Hematopoietic multipotent progenitor cell treated with erythropoietin and hydrocortisone succinate and interleukin-3 and kit ligand, for 15 days (in vitro differentiated cells): ENCODE measurements at places on chromosomes 3 and 15.

GRCh38 chr3:179463319-179463718, 12.0 kb upstream of the GNB4 start:
- no peak for DNase-seq

DNA sequence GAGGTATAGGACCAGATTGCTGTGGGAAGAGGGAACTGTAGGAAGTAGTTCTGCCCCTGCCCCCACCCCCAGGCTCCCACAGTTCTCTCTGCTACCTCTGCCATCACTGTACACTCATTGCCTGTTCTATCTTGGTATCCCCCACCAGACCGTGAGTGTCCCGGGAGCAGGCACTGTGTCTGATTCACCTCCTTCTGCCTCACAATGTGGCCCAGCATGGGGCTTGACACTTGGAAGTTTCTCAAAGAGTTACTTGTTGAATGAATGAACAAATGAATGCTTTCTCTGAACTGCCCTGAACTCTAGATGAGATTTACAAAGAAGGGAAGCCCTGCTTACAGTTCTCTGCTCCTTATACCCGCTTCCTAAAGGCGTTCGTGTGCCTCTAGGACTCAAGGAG, 27.1 kb upstream of the PIK3CB start:
- DNase-seq = no peak

DNA sequence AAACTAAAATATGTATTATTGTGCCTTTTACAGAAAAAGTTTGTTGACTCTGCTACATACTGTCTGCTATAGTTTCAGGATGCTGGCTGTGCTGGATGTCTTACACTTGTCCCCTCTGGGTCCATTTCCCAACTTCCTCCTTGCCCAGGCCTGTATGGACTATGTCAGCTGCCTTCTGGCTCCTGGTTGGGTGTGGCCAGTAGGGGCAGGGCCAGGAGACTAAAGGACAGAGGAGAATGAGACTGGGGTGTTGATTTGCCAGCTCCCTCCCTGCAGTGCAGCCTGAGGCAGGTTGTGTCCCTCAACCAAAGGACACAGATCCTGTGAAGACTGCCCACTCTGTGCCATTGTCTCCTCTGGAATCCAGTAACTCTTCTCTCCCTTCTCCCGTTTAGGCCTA, 90.6 kb upstream of the UBE2E2 start:
- DNase-seq = no peak

DNA sequence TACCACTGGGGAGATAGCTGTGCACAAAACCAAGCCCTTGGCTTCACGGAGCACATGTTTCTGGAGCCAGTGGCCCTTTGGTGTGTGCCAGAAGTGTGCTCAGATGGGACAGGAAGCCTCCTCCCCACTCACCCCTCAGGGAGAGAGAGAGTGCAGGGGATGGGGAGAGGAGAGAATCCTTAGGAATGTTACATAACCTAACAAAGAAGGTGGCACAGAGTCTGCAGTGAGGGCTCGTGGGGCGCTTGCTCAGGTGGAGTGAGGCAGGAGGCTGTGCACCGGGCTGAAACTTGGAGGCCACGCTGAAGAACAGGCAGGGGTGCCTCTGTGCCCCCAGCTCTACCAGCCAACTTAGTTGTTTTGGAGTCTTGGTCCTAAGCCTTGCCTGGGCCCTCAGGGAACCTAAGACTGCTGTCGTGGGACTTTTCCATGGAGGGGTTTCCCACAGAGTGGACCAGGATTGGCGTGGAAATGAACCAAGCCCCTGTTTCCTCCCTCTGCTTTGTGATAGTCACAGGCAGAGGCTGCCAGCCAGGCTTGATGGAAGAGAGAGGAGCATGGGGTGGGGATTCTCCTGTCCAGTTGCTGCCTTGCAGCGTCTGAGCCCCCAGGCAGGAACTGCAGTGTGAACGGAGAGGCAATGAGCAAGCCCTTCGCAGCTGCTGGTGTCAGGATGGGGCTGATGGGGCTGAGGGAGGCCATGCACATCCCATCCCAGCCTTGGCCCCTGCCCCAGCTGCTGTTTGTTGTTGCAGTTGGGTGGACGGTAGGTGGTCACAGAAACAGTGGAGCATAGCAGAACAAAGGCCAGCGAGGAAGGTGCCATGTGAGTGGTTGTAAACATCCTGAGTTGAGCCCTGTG, 32.7 kb downstream of the PDIA5 start:
- no peak for DNase-seq

GRCh38 chr3:131174752-131175151, 148.1 kb downstream of the NEK11 start:
- DNase-seq = no peak

GRCh38 chr15:100762289-100762688, 117.3 kb upstream of the ALDH1A3 start:
- DNase-seq = no peak

GRCh38 chr3:61192222-61192621, 59.0 kb downstream of the FHIT start:
- no peak for DNase-seq

DNA sequence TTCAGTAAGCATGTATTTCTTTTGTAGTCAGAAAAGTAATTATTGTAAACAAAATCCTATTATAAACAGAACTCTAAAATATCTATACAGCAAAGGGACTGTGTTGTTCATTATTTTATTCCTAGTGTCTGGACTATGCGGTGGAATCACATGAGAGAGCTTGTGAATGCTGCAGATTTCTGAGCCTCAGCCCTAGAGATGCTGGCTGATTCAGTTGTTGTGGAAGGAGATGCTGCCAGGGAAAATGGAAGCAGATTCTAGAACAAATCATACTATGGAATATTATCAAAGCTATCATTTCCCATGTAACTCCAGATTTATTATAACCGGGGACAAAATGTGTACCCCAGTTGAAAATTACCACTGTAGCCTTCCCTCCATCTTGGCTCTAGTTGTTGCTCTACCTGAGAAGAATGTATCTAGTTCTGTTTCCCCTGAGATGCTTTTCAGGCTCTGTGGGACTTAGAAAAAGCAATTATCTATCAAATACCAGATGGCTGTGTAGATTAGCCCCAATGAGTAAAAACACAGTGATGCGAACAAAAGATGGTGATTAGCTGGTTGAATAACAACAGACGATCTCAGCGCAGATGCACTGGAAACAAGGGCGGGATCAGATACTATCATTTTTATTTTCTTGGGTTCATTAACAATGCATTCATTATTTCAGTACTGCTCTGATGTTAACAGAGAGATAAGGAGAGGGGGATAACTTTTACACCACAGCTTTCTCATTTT, 131.3 kb downstream of the TMEM108 start:
- no peak for DNase-seq

DNA sequence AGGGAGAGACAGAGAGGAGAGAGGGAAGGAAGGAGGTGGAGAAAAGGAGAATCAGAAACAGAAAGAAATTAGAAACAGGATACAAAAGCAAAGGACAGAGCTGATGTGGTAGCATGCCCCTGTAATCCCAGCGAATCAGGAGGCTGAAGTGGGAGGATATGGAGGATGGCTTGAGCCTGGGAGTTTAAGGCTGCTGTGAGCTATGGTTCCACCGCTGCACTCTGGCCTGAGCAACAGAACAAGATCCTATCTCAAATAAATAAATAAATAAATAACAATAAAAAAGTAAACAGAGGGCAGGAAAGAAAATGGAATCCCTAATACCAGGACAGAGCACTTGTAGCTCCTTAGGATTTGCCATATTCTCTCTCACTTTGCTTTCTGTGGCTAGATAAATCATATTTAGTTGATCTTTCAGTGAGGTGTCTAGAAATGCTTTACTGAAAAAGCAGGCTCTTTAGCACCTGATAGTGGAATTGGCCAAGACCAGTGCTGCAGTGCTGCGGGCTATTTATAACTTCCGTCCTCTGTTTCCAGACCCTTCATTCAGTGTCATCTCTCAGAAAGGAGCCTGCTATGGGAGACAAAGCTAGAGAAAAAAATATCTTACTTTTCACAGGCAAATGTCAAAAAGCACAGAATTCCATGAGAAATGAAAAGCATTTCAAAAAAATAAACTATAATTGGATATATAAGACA, 20.0 kb upstream of the SLC28A2 start:
- DNase-seq = no peak

DNA sequence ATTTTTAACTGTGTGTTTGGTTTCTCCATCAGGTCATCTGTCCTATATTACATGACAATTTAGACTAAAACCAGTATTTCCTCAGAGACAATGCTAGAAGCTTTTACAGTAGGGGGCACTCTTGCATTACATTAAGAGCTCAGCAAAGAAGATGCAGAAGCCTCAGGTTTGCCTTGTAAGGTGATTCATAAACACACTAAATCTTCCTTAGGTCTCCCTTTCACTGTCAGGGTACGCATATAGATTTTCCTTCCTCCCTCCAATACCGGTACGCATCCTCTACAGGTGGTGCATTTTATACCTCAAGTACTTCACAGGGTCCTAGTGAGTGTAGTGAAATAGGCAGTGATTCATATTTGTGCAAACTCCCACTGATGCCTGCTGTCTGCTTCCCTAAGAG, 46.5 kb downstream of the CD86 start:
- peak; percentile 8 for DNase-seq

GRCh38 chr3:32193101-32193500, 45.4 kb upstream of the CMTM8 start:
- no peak for DNase-seq

- DNase-seq = no peak
Observed at GRCh38 chr3:69044608-69045007, 7.5 kb downstream of the TMF1 start.

- no peak for DNase-seq
Observed at GRCh38 chr3:171671709-171672108, 138.6 kb downstream of the PLD1 start.

GRCh38 chr15:43877371-43877770, 50.6 kb downstream of the WDR76 start:
- DNase-seq = no peak

DNA sequence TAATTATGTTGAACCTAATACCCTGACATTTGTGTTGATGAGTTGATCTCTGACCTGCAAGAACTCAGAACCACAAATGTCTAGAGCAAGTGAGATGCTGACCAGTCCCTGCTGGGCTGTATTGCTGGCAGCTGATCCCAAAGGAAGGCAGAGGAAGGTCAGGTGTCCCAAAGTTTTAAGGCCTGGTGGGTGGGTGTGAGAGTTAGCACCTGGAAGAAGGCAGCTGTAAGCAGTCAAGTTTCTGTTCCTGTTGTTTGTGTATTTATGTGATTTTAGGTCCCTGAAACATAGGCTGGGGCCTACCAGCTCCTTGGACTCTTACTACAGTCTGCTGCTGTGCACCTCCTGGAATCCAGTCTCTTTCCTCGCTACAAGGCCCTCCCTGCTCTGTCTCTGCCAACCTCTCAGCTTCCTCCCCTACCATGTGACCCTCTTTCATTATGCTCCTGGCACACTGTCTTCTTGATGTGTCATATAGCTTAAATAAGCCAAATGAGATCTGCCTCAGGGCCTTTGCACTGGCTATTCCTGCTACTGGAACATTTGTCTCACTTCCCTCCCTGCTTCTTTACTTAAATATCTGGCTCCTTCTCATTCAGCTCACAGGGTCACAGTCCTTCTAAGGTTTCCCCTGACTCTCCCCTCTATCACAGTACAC, 31.0 kb upstream of the ATOSA start:
- DNase-seq = no peak

GRCh38 chr3:42706721-42707619, 4.4 kb upstream of the HHATL start:
- DNase-seq = no peak

DNA sequence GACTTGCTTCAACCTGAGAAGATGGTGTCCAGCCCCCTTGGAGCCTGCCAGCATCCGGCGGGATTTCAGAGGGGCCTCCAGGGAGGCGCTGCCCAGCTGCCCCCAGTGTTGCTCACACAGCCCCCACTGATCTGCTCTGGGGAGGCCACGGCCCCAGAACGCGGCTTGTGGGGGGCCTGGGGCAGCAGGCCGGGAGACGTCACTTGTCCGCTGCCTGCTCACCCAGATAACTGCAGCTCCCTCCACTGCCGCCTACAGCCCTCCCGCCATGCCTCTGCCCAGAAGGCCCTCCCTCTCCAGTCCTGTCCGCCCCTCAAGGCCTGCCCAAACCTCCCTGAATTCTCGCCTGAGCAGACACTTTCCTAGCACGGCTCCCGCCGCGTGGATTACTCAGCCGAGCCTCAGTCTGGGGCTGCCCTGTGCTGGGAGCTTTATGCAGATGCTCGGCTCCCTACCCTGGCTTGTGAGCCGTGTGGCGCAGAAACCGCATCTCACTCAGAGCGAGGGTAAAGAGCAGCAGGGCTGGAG, 17.2 kb upstream of the ADIPOQ start:
- DNase-seq = peak; percentile 51

- no peak for DNase-seq
Observed at GRCh38 chr3:129651435-129652202, 45.1 kb upstream of the PLXND1 start.

DNA sequence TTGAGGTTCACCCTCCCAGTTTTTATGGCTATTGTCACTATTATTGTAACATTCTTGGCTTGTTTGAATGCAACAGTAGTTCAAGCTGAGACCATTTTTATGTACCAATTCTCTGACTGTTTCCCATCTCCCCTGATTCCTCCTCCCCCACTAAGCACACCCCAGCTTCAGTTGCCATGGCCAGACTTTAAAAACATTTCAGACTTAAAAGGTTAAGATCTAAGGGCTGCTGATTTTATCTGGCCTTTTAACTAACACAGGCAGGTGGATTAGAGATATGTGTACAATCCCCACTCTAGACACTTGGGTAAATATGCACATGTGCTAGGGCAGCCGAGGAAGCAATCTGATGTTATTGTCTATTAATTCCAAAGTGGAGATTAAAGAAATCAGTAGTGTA, 386.3 kb upstream of the NR2F2 start:
- no peak for DNase-seq

DNA sequence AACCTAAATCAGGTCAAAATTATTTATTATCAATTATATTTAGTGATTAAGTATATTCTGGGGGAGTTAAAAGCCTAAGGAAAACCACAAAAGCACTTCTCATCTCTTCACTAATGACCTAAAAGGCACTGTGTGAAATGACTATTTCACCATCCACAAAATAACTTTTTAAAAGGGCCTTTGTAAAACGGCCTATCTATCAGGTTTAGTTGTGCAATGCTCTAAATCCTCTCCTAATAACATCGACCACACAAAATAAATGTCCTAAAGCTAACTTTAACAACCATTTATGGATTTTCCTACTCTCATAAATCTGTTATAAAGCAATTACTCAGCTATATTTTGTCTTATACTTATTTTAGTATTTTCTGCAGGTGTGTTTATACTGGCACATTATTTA, 1066.3 kb downstream of the ROBO1 start:
- DNase-seq = no peak

GRCh38 chr3:58824285-58824684, 157.7 kb upstream of the FAM3D start:
- peak; percentile 3 for DNase-seq

DNA sequence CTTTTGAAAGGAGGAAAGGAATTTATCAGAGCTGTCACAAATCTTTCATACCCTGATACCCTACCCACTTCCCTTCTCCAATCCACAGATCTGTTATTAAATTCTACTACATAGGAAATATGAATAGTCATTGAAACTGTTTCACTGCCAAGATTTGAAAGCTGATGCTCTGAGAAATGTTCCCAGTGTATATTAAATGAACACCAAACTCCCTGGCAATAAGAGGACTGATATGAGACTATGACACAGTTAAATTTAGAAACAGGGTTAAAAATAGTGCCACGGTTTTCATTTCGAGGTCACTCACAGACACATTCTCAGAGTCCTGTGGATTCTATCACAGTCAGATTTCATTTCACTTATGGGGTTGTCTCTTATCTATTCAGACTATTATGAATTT, 27.2 kb upstream of the GBE1 start:
- no peak for DNase-seq
